T-helper 22 cell (primary cell): ENCODE measurements at places on chromosomes 1 and 21.

GRCh38 chr1:155166051-155166470, 7.0 kb downstream of the KRTCAP2 start:
- DNase-seq = no peak

DNA sequence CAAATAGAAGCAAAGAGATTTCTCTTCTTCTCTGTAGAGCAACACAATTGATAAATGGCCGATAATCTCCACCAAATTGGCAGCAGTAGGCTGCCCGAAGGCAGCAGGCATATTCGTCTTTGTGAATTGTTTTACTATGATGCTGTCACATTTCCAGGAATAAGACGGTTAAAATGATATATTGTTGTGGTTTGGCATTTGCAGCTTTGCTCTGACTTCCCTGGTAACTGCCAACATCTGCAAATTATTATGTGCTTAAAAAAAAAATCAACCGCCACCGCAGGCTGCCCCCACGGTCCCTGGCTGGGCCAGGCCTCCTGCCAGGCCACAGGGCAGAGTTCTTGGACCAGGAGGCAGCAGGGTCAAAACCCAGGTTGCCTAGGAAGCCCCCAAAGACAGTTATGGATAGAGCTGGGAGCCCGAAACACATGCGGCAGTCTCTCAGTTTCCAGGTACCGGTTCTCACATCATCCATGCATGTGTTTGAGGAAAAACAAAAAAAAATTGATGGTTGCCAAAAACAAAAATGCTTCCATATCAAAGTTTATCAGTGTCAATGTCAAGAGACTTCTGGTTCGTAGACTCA, 179.3 kb downstream of the ETS2 start:
- DNase-seq = no peak

DNA sequence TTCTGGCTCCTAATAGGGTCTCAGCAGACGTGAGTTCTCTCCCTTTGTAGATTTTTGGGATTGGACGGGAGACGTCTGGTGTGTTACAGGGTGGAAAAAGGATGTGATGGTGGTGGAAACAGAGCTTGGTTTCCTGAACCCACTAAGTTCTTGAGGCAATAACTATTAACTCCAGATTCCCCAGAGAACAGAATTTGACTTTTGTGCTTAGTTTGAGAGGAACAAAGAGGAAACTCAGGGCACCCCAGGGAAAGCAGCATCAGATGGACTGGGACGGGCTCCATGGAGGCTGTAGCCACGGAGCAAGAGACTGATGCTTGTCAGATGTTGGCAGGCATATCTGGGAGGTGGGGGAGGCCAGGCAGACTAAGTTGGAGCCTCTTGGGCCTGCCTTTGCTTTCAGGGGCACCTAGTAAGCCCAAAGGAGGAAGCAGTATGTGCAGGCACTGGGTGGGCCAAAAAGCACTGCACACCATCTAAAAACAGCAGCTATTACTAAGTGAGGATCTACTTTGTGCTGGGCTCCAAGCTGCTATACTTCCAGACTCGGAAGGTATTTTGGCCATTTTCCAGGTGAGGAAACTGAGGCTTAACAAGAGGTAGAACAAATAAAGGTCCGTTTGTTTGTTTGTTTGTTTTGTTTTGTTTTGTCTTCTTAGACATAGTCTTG, 66.9 kb downstream of the EPHB2 start:
- no peak for DNase-seq

GRCh38 chr1:243923292-243924171, 73.5 kb upstream of the AKT3 start:
- DNase-seq = no peak

DNA sequence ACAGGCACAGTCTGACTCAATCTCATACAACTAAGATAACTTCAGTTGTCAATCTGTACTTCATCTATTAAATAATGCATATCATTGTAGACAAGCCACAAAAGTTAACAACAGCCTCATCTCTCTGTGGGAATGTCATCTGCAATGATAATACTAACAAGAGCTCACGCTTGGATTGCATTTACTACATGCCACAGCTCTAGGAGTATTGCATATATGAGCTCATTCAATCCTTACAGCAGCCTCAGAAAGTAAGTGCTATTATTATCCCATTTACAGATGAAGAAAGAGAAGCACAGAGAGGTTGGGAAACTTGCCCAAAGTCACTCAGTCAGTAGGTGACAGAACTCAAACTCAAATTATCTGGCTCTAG, 105.7 kb upstream of the GUCA2B start:
- DNase-seq = no peak

DNA sequence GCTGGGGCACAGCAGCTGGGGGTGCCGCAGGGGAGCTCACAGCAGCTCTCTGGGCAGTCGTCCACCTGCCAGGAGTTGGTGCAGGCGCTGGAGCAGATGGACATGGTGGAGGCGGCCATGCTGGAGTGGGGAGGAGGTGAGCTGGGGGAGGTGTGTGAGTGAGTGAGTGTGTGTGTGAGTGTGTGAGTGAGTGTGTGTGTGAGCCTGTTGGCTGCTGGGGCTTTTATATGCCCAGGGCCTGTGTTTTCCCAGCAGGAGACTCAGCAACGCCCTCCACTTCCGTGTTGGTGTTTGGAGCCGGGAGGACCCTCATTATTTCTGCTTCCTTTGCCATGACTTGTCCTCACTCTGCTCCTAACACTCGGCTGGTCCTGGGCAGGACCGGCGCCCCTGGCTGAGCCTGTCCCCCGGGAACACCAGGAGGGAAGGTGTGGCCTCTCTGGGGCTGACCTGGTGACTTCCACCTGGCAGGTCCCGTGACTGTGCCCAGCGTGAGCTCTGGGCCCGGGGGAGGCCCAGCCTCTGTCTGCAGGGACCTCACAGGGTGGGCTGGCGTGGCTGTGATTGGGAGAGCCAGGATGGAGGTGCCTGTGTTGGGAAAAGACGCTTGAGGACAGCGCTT, at the start of gene KRTAP10-2:
KRTAP10-2 (minus strand) TSS at position 166 of the 622 bp plus-strand sequence; CDS start at position 119, 47 bp downstream.
- no peak for DNase-seq

GRCh38 chr1:93671099-93671621, 10.5 kb downstream of the BCAR3 start:
- DNase-seq = no peak

GRCh38 chr1:197725044-197725443, 50.2 kb downstream of the DENND1B start:
- DNase-seq = no peak

DNA sequence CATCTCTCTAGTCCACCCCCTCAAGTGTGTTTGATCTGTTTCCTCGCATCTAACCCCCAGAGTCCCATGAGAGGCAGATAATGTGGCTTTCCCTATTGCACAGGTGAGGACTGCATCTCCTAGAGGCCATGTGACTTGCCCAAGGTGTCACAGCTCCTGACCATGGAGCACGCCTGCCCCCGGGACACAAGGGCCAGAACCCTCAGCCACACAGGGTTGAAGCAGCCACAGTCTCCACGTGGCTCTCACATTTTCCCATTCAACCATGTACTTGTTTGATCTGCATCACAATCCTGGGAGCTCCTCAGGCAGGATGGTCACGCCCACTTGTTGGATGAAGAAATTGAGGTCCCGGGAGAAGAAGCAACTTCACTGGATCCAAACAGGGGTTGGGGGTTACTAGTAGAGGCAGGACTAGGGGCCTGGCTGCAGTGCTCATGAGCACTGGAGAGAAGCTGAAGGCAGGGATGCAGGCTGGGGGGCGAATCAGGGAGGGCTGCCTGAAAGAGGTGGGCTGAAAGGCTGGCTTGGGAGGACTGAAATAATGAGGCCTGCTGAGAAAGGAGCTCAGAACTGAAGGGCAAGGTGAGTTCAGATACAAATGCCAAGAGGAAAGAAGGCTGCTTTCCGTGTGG, 207.9 kb downstream of the PTPRU start:
- no peak for DNase-seq

DNA sequence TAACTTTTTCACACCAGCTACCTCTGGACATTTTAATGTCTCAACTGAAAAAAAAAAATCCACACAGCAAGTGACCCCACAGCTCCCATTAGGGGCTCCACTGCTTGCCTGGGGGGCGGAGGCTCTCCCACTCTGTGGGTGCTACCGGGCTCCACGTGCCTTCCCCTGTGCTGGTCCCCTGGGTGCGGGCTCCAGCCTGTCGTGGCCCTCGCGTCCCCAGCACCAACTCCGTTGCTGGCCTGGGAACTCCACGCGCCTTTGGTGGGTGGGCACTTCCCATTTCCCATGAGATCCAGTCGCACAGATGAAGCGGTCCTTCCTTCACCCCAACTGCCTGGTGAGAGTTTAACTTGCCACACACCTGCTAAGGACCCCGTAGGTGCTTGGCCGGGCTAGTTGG, 27.1 kb upstream of the GPR153 start:
- no peak for DNase-seq

DNA sequence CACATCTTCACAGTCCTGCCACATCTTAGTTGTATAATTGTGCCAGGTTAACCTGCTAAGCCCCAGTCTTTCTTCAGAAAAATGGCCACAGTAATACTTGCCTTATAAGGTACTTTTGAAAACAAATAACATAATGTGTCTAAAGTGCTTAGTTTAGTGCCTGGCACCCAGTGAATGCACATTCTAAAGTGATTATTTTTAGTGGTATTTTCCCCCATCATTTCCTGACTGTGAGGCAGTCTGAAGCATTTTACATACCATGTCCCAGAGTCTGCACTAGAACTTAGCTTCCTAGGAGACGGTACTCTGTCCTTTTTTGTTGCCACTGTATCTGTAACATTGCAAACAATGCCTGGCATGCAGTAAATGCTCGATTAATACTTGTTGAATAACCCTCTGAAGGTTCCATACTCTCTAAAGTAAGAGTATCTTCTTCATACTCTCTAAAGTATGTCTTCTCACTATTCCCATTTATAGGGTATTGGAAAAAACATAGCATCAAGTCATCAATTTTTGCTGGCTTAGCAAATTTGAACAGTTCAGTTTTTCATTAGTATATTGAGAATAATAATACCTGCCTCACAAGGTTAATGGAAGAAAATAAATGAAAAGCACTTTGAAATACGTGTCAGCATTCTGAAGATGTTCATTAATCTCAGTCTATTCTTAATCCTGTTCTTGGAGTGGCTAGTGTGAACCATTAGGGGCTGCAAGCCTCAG, 43.7 kb downstream of the FMO3 start:
- DNase-seq = no peak

DNA sequence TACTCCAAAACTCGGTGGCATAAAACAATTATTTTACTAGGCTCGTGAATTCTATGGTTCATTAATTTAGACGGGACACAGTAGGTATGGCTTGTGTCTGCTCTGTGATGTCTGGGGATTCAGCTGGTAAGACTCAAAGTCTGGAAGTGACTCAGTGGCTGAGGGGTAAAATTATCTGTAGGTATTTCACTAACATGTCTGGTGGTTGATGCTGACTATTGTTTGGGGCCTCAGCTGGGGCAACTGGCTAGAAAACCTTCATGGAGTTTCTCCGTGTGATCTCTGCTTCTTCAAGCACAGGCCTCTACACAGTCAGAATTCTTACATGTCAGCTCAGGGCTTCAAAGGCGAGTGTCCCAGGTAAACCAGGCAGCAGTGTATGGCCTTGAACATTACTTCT, 41.2 kb upstream of the KLF17 start:
- DNase-seq = no peak

GRCh38 chr1:187001198-187001889, 172.6 kb downstream of the PLA2G4A start:
- DNase-seq = no peak

DNA sequence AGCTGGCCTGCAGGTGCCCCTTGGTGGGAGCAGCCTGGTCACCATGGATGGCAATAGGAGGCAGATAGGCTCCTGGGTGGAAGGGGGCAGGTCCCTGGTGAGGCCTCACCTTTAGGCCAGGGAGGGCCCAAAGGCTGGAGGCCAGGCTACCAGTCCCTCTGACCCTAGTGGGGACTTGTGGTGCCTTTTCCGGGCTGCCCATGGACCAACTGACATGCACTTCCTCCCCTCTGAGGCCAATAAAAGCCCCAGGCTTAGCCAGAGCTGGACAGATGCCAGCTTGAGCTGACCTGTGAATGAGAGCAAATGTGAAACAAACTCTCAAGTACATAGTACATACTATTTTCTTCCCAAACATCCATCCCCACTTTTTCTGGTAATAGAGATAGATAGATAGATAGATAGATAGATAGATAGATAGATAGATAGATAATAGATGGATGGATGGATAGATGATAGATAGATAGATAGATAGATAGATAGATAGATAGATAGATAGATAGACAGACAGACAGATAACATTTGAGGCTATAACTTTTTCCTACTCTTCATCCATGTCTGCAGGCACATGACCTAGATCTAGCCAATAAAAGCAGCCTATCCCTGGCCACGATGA, 9.2 kb upstream of the CTTNBP2NL start:
- no peak for DNase-seq

- no peak for DNase-seq
These were observed 78.4 kb downstream of the KCND3 start for GRCh38 chr1:111911061-111911460.

DNA sequence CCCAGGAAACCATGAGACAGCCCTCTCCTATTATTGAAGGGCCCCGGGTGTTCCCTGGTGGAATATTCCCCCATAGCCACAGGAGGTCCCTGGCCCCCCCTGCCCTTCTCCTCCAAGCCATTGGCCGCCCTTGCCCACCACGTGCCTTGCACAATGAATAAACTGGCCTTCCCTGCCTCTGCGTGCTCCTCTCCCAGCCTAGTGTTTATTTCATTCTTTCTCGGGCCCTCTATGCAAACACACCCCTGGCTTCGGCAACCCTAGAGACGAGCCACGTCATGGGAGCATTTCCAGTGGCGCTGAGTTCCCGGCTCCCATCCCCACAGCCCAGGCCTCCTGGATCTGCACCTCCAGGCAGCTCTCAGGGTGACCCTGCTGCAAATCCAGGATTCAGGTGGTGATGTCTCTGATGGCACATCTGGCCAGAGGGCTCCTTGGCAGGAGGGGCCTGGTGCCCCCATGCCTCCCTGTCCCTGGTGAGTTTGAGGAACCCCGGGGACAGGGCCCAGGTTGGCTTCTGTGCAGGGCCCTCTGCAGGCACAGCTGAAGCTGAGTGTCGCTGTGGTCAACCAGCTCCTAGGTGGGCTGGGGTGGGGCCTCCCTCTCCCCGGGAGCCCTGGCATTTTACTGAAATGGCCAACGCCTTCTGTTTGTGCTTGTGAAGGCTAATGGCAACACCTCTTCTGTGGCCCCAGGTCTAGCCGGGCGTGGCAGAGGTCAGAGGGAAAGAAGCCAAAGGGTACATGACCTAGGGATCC, 6.2 kb downstream of the KRTAP10-12 start:
- DNase-seq = no peak

- DNase-seq = no peak
These were observed 9.5 kb upstream of the YRDC start for GRCh38 chr1:37817481-37817880.

- DNase-seq = no peak
These were observed 40.2 kb downstream of the PLXNA2 start for GRCh38 chr1:208203848-208204609.

DNA sequence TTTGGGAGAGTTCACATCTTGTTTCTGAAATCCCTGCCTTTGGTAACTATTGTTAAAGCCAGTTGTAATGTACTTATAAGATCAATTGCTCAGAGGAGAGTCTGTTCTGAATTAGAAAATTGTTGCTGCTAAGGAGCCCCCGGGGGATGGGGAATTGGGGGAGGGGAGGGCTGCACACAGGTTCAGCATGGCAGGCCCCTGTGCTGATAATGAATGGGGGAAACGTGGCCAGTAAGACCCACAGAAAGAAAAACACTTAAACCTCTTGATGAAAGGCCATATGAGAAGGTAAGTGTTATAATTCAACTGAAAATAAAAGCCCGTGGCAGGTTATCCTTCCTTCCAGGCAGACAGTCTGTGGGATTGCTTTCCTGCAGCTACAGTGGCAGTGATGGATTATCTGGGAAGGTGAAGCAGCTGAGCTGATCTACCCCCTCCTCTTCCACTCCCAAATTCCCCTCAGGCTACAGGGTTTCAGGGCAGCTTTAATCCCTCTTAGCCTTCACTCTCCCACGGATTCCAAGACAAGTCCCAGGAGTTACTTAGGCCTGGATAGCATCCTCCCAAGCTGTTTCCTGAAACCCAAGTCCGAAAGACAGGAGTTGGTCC, 398.8 kb downstream of the TBX15 start:
- no peak for DNase-seq
